ENCODE measurements at places on chromosomes 3 and 15. TPM values are rescaled to one million over a fixed set of nuclear protein-coding genes. Genes with fewer than 3 reads are reported as not detected.

IQCF5 gene
- not detected for total RNA-seq

SNTN gene
- not detected for total RNA-seq

ISL2 gene
- 0.82 TPM for total RNA-seq

INKA1 gene
- total RNA-seq: 0.46 TPM

NMD3 gene
- total RNA-seq: 37.0 TPM

BUB1B gene
- total RNA-seq: 81.1 TPM

KBTBD13 gene
- total RNA-seq: not detected

SLC28A1 gene
- not detected for total RNA-seq

TOPBP1 gene
- 95.1 TPM for total RNA-seq

FILIP1L gene
- total RNA-seq: 0.44 TPM

CNOT10 gene
- 67.7 TPM for total RNA-seq

ZWILCH gene
- total RNA-seq: 28.0 TPM
